LHCN-M2 (cell line): ENCODE measurements at places on chromosomes 3 and 15.

- no peak for DNase-seq
Measured at GRCh38 chr15:36810656-36811449, 231.4 kb downstream of the CDIN1 start.

DNA sequence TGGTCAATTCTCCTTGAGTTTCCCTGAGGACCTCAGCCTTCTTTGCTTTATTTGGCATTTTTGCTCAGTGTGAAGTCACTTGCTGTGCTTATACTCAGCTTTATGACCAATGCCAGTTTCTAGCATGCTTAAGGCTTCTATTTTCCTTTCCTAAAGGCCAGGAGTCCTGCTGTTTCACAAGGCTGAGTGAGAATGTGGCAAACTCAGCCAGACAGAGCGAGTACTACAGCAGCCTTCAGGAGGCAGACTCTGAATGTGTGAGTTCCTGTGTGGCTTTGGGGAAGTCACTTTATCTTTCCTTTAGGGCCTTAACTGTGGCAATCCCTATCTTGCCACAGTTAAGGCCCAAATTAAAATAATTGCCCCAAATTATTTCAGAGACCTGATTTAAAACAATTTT, 213.2 kb upstream of the MRPL3 start:
- no peak for DNase-seq

DNA sequence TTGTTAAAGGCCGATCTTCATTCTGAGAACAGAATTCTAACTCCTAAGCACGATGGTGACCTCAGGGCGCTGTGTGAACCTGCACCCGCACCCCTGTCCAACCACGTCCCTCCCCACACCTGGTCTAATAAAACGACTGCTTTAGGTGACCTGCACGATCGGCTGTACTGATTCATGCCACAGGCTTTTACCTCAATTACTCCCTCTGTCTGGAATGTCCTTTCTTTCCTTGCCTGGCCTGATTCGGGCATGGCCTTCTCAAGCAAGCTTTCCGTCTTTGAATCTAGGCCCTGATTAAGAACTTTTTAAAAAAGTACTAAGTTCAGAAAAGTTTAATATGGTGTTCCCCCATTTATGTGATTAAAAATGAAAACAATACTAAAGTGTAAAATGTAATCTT, 842 bp upstream of the U2SURP start:
- DNase-seq: peak; percentile 40

DNA sequence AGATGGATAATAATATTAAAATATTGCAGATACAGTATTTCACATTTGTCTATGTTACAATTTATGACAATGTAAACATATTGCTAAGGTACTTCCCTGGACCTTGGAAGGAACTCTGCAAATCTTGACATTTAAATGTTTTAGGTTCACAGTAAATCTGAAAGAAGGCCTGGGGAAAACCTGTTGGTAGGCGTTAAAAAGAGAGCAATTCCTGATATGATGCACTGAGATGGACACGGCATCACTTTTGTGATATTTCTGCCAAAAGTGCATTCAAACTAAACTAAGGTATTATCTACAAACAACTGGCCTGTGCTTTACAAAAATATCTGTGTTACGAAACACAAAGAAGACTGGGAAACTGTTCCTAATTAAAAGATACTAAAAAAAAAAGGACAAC, 6.1 kb upstream of the TP63 start:
- no peak for DNase-seq

- no peak for DNase-seq
Measured at GRCh38 chr15:50944672-50945071, 36.2 kb downstream of the AP4E1 start.

GRCh38 chr15:39052323-39052705, 487.7 kb upstream of the RASGRP1 start:
- no peak for DNase-seq

GRCh38 chr3:46901061-46901460, 23.5 kb downstream of the PTH1R start:
- no peak for DNase-seq

GRCh38 chr3:181253796-181254195, 264.3 kb upstream of the DNAJC19 start:
- no peak for DNase-seq

DNA sequence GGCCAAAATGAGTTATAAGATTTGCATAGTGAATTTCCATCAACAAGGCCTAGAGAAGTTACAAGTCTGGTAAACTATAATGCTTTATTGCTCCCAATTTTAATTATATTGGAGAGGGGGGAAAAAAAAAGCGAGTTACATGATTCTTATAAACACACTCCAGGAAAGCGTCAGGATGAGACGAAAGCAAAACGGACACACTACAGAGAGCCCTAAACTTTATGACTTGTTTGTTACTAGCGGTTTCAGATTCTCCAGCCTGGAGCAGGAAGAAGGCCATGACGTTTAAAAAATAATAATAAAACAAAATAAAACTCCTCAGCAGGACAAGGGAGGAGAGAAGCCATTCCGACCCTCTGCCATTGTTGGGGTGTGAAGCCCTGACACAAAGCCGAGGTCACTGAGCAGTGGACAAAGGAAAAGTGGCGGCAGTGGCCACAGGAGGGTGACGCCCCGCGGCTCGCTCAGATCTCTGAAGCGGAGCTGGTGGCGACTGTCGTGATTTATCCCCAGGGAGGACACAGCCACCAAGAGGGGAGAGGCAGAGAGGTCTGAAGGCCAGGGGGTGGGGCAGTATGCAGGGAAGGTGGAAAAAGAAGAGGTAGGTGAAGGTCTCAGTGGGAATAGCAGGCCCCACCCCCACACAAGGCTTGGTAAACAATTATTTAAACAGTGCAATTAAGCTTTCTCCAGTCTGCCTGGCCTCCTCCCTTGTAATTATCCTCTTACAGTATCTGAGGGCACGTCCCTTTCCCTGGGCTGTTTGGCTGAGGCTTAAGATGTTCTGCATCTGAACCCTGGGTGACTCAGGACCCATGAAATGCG, 45.3 kb downstream of the ADAMTS9 start:
- no peak for DNase-seq

DNA sequence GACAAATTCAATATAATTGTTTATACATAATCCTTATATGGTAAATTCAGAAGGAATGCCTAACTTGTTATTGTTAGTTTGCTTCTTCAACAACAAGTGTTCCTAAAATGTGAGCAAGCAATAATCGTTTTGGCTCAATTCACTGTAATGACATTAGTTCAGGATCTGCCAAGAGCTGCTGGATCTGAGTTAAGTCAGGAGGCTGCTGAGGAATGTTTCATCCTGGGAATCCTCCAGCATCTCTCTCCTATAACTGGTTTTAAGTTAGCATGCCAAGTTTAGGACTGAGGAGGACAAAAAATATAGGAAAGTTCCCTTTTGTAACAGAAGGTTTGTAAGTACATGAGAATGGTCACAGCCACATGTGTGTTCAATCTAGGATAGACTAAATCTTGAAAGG, 4.9 kb upstream of the GTF2A2 start:
- DNase-seq: no peak

DNA sequence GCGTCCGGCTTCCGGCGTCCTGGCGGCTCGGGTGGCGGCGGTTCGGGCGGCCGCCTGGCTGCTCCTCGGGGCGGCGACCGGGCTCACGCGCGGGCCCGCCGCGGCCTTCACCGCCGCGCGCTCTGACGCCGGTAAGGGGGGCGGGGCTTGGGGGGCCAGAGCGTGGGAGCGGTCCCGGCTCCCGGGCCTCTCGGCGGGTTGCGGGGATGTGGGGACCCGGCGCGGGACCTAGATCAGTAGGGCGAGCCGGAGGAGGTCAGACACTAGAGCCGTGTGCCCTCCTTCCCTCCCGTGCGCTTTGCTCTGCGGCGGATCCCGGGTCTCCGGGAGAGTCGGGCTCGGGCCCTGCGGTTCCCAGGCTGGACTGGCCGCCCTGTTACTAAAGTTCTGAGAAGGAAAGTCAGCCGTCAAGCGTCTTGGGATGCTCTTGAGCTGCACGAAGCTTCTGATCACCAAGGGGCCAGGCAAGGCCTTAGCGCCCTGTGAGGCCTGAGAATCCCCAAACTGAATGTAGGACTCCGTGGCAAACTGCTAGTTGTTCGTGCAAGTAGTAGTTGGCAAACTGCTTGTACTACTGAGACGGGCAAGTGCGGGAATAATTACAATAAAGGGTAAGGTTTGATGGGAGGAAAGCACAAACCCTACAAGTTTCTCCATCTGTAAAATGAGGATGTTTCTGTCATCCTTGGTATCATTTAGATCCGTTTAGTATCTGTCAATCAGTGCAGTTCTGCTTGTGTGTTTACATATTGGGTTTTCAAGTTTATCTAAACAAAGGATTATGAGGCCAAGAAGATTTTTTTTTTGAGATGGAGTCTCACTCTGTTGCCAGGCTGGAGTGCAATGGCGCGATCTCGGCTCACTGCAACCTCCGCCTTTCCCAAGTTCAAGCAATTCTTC, 587 bp downstream of the PIGX start:
- peak; percentile 52 for DNase-seq

GRCh38 chr3:46856576-46857471, 6.4 kb downstream of the MYL3 start:
- DNase-seq: no peak

DNA sequence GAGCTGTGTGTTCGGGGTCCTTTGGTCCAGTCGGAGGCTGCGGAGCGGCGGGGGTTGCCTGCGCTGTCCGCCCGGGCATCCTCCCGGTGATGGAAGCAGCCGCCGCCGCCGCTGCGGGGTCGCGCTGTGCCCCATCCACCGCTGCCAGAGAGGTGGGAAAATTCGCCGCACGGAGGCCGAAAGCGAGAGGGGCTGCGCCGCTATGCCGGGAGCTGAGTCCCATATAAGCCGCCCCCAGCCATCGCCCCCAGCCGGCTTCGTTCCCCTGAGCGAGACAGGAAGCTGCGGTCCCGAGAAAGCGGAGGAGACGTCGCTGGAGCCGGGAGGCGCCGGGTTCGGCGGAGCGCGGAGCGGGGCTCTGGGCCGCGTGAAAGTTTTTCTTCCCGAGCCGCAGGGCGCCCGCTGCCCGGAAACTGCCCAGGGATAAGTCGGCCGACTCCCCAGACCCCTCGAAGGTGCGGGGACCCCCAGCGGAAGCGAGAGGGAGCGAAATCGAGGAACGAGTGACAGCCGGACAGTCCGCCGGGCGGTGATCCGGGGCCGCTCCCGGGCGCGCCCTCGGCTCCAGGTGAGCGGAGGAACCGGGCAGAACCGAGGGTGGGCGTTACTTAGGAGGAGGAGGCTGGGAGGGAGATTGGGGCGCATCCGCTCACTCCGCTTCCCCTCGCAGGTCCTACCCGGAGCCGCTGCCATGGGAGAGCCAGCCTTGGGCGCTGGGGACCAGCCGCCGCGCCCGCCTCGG, 574 bp downstream of the CHST2 start:
- DNase-seq: peak; percentile 28

- DNase-seq: no peak
Measured at GRCh38 chr3:7484636-7485035, 623.7 kb downstream of the GRM7 start.

GRCh38 chr3:16885593-16886302, 993 bp downstream of the PLCL2 start:
- no peak for DNase-seq

DNA sequence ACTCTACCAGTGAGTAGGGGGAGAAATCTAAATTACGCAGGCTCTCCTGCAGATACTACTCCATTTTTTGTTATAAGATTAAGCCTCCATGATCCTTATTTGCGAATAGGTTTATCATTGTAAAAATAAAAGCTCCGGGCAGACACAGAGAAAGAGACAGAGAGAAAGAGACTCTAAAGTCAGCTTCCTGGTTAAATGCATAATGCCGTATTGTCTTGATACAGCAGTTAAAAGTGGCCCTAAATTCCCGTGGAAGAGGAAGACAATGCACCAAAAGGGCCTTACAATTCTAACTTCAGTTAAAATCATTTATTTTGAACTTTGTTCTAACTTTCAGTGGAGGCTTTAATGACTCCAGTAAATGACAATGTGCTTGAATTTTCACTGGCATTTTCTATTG, 98.3 kb downstream of the SLC9A9 start:
- no peak for DNase-seq

DNA sequence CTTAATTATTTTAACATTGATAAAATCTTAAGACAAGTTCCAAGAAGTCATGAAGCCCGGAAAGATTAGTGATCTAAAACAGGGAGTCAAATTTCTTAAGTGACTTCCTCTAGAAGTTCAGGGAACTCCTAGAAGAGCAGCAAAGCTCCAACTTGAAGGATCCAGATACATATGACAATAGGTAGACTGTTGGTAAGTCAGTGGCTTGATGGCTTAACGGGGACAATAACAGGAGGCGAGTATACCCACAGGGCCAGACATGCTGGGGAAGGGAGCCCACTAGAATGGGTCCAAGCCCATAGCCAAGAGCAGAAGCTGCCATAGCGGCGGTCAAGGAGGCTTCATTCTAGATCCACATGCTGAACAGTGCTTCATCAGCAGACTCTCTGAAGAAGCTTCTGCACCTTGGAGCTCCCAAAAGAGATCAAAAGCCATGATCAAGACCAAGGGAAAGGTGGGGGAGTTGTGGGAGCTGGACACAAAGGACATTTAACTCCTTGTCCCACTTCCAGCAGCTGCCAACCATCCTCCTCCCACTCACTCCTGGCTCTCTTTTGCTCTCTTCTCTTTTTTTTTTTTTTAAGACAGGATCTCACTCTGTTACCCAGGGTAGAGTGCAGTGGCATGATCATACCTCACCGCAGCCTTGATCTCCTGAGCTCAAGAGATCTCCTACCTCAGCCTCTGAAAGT, 10.2 kb upstream of the CA12 start:
- no peak for DNase-seq

DNA sequence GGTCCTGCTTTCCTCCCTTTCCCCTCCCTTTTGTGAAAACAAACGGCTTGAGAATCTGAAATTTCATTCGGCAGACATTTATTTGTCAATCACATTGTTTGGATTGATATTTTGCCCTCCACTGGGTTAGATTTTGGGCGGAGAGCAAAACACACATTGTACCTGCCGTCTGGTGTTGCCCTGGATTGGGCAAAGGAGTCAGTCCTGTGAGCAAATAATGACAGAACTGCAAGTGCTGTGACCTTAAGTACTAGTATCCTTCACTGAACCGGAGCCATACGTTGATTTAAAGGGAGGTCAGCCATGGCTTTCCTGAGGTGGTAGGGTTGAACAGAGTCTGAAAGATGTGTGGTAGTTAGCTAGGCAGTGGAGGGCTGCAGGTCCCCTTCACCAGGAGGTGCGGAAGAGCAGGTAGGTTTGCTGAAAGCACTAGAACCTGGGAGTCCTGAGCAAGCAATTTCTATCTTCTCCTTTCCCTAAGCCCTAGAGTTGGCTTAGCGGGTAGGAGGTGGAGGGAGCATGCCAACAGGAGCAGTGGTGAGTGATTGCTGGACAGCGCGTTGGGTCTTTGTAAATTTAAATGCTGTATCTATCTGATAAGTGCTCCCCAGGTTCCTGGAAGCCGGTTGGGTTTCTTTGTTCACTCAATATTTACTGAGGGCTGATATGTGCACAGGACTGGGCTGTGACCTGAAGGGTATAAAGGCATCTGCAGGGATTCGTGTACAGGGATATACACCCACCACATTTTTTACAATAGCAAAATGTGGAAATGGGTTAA, 2.0 kb downstream of the PDIA5 start:
- DNase-seq: no peak

- peak; percentile 50 for DNase-seq
Measured at GRCh38 chr3:37072892-37073291, 79.6 kb downstream of the MLH1 start.

GRCh38 chr3:10551821-10552630, 46.6 kb upstream of the ATP2B2 start:
- DNase-seq: peak; percentile 82
